H1 (cell line): ENCODE measurements at places on chromosomes 1 and 21. TPM values are rescaled to one million over a fixed set of nuclear protein-coding genes. Genes with fewer than 3 reads are reported as not detected.

DNA sequence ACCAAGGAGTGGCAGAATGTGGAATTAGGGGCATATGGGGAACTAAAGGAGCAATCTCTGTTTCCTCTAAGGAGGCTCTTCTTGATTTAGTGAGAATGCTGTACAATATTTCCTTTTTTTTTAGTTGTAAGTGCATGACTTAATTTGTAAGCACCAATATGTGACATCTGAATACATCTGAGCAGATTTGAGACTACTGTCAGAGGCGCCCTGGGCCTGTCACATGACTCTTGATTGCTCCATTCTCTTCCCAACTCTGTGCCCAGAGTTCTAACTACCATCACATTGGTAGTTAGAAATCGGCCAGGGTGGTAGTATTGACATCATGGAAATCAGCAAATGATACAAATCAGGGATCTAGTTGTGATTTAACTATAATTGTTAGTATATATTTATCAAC, 110.1 kb upstream of the LMO4 start:
- no peak for DNase-seq
- H3K27me3 ChIP-seq: no peaks in the 10 kb centered on the region
- H3K4me1 ChIP-seq: no peaks in the 10 kb centered on the region
- H3K4me3 ChIP-seq: no peak overlapping the region
- H3K27ac ChIP-seq: no peak overlapping the region
- H3K36me3 ChIP-seq: no peaks in the 10 kb centered on the region

DNA sequence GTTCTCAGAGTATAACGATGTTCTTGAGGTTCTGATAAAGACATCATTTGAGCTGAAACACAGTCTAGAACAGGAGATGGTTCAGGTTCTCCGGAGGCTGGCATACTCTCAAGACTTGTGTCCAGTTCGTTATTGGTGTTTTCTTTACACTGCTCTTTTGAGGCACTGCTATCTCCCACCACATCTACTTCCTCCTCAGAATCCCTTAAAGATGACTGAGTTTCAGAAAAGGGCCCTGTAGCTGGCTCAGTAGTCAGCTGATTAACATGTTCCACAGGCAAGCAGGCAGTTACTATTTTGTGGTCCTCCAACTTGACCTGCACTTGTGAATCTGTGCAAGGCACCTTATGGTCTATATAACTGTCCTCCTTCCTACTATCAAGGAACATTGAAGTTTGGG, 50.2 kb downstream of the ZZZ3 start:
- no peak overlapping the region for H3K4me3 ChIP-seq
- H3K4me1 ChIP-seq: peaks cover 6% of the 10 kb centered on the region; the same call in 1 of the 2 replicates
- no peak overlapping the region for H3K27ac ChIP-seq
- DNase-seq: no peak
- H3K27me3 ChIP-seq: no peaks in the 10 kb centered on the region

DNA sequence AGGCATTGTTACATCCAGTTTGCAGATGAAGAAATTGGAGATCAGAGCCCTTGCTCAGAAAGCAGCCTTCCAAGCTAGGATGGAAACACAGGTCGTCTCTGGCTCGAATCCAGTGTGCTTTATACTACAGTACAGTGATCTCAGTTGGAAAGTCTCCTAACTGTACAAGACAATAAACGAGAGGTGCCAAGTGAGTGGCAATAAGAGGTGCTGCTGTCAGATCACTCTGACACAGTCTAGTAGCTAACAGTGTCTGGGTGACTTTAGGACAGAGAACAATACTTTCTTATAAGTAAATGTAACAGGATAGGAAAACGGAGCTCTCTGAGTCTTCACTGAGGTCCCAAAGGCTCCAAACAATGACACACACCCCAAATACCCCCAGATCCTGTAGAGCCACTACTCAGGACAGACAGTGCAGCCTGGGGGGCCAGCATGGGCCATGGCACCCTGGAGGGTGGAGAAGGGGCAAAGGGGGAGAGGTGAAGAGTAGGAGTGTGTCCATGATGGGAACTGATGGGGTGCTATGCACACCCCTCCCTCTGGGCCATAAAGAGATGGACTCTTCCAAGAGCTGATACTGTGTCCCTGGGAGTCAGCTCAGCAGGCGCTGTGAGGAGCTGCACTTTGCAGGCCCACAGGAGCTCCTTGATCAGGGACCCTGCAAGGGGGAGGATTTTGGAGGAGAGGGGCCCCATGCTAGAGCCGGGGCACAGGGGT, 3.3 kb downstream of the SH3BGR start:
- no peak overlapping the region for H3K4me3 ChIP-seq
- H3K4me1 ChIP-seq: no peaks in the 10 kb centered on the region; the same call in 1 of the 2 replicates
- DNase-seq: no peak
- H3K27me3 ChIP-seq: no peaks in the 10 kb centered on the region

DNA sequence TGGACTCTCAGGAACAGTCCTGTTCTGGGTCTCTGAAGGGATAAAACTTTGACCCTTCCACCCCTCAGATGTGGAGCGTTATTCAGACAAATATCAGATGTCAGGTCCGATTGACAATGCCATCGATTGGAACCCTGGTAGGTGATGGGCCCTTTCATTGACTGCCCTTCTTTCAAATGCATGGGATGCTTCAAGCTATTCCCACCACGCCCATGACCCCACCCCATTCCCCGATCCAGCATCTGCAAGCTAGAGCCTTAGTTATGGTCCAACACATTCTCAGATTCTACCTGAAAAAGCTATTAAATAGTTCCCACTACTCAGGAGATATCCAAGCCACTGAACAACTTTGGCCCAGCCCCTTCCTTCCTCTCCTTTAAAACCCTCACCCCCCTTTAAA, 12.5 kb downstream of the POLR3GL start:
- peaks cover 18% of the 10 kb centered on the region for H3K4me1 ChIP-seq
- no peaks in the 10 kb centered on the region for H3K36me3 ChIP-seq
- DNase-seq: no peak
- no peak overlapping the region for H3K4me3 ChIP-seq
- no peak overlapping the region for H3K27ac ChIP-seq
- no peaks in the 10 kb centered on the region for H3K27me3 ChIP-seq

DNA sequence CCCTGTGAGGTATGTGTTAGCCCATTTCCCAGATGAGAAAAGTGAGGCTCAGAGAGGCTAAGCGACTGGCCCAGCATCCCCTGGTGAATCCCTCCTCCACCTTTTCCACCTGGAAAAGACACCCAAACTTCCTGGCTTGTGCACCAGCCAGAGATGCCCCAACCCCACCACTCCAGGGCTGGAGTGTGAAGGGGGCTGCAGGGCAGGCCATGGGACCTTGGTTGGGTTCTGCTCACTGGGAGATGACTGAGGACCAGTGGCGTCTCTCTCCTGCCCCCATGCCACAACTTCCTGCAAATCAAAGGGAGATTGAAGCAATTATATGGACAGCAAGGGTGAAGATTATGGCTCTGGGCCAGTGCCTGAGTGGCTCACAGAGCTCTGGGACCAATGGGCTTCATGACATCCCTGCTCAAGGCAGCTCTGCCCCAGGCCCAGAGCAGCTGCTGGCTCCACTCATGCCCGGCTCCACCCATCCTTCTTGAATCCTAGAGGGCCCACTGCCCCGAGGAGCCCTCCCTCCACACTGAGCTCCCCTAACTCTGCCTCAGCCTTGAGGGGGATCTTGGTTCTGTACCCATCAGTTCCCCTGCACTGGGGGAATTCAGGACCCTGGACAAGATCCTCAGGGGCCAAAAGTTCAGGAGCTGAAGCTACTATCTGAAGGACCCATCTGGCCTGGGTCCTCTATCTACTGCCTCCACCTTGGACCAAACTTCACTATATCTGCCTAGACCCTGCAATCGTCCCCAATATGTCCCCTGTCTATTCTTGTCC, 416.9 kb downstream of the PTPRU start:
- H3K36me3 ChIP-seq: no peaks in the 10 kb centered on the region
- H3K27me3 ChIP-seq: no peaks in the 10 kb centered on the region
- H3K27ac ChIP-seq: no peak overlapping the region
- H3K4me1 ChIP-seq: no peaks in the 10 kb centered on the region; the same call in 1 of the 2 replicates
- peak; percentile 28 for DNase-seq

DNA sequence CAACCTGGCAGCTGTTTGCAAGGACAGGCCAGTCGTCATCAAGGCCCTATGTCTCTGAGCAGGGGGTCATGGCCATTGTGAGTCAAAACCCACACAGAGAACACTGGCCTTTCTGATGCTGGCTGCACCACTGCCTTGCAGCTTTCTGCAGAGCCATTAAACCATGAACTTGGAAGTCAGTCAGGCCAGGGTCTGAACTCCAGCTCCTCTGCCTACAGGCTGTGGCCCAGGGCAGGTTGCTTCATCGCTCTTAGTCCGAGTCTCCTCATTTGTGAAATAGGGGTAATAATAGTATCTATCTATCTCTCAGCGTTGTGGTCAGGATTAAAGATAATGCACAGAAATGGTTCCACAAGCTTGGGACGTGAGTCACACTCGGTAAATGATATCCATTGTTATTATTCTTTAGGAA, 35.8 kb upstream of the HIVEP3 start:
- no peak overlapping the region for H3K27ac ChIP-seq
- no peak for DNase-seq
- H3K4me3 ChIP-seq: no peak overlapping the region
- no peaks in the 10 kb centered on the region for H3K36me3 ChIP-seq
- H3K4me1 ChIP-seq: peaks cover 2% of the 10 kb centered on the region; the same call in 1 of the 2 replicates

- peak; percentile 63 for DNase-seq
- no peak within 1 kb of the TSS for H3K27ac ChIP-seq
- H3K27me3 ChIP-seq: no peaks in the 10 kb centered on the region
Measured at GRCh38 chr1:163069142-163069541, at the start of gene RGS4. Gene RGS4 (plus strand): TSS chr1:163069361. CDS start chr1:163069485, 124 bp downstream.

GRCh38 chr1:182890927-182891610, 51.9 kb downstream of the DHX9 start:
- no peaks in the 10 kb centered on the region for H3K27me3 ChIP-seq
- DNase-seq: no peak
- no peaks in the 10 kb centered on the region for H3K4me1 ChIP-seq
- H3K27ac ChIP-seq: no peak overlapping the region

- peaks cover 2% of the 10 kb centered on the region; the same call in 1 of the 2 replicates for H3K4me1 ChIP-seq
- no peaks in the 10 kb centered on the region for H3K36me3 ChIP-seq
- H3K4me3 ChIP-seq: no peak overlapping the region
- no peaks in the 10 kb centered on the region for H3K27me3 ChIP-seq
Measured at GRCh38 chr1:228830954-228831481, 95.7 kb downstream of the RHOU start.

- no peaks in the 10 kb centered on the region for H3K4me1 ChIP-seq
- DNase-seq: no peak
- H3K4me3 ChIP-seq: no peak overlapping the region
Measured at GRCh38 chr1:5886140-5886483, 106.1 kb downstream of the NPHP4 start.

- H3K4me1 ChIP-seq: no peaks in the 10 kb centered on the region
Measured at GRCh38 chr1:231027136-231027925, 12.7 kb downstream of the FAM89A start.

GRCh38 chr1:198123133-198123532, 33.7 kb upstream of the NEK7 start:
- H3K27ac ChIP-seq: no peak overlapping the region
- no peaks in the 10 kb centered on the region for H3K4me1 ChIP-seq
- H3K36me3 ChIP-seq: no peaks in the 10 kb centered on the region
- no peak overlapping the region for H3K4me3 ChIP-seq

DNA sequence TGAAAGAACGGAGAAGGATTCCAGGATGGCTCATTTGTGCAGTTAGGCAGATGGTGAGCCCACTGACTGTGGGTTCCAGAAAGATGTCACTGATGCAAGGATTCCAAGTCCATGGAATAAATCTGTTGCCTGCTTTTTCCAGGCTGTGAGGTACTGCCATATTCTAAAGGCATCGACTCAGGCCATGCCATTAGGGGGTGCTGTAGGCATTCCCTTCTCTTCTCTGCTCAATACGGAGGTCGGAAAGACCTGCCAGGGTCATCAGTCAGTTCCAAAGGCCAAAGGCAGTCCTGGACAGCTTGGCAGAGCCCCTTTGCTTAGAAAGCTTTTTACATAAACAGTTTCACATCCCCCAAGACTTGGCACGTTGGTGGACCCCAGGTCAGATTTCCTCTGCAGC, 31.7 kb upstream of the TMEM125 start:
- H3K4me1 ChIP-seq: no peaks in the 10 kb centered on the region
- H3K27ac ChIP-seq: no peak overlapping the region
- peak; percentile 79 for DNase-seq
- no peaks in the 10 kb centered on the region for H3K27me3 ChIP-seq

DNA sequence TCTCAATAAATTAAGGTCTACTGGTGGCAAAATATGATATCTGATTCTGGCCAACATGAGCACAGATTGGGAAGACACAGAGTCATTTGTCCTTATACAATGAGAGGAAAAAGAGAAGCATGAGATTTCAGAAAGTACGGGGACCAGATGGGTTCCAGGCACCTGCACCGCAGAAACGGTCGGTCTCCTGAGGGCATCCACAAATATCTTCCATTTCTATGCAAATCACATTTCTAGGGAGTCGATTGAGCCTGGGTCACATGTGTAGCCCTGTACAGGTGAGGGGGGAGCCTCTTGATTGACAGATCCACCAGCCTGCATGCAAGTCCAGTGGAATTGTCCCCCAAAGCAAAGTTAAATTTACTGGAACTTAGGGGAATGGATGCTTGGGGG, 415.6 kb downstream of the NPHP4 start:
- H3K36me3 ChIP-seq: no peaks in the 10 kb centered on the region
- no peaks in the 10 kb centered on the region for H3K4me1 ChIP-seq
- H3K27me3 ChIP-seq: no peaks in the 10 kb centered on the region
- H3K27ac ChIP-seq: no peak overlapping the region
- no peak overlapping the region for H3K4me3 ChIP-seq

DNA sequence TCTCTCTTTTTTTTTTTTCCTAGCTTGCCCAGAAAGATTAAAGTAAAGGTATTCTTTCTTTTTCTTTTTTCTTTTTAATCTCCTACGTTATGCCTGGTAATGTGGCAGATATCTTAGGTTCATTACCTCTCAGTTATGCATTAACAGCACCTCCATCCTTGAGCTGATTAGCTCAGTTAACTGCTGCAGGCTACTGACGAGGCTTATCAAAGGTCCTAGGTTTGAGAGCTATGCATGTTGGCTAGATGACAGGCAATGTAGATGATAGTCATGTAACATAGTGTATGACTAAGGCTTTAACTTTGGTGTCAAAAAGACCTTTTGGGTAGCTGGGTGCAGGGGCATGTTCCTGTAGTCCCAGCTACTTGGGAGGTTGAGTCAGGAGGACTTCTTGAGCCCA, 53.7 kb upstream of the CACYBP start:
- no peak overlapping the region for H3K4me3 ChIP-seq
- H3K27me3 ChIP-seq: no peaks in the 10 kb centered on the region
- DNase-seq: no peak
- H3K36me3 ChIP-seq: peaks cover 22% of the 10 kb centered on the region; the same call in 1 of the 2 replicates

DNA sequence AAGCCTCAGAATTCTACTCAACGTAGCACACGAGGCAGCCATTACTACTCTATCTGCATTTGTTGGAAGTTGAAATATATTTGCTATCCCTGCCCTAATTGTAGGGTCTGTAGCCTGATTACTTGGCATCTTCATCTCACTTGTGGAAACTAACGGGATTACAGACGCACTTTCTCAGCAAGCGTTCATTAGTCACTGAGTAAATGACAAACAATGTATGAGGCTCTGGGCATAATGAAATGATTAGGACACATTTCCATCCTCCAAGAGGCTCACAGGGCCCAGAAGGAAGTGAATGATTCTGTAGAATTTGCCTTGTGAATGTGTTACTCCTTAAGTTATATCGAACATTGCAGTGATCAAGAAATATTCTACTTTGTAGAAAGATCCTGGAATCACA, 78.1 kb downstream of the KIF26B start:
- no peak overlapping the region for H3K27ac ChIP-seq
- H3K36me3 ChIP-seq: no peaks in the 10 kb centered on the region
- H3K4me3 ChIP-seq: no peak overlapping the region
- no peak for DNase-seq
- H3K4me1 ChIP-seq: peaks cover 6% of the 10 kb centered on the region
- no peaks in the 10 kb centered on the region for H3K27me3 ChIP-seq

Gene AKNAD1
- total RNA-seq: not detected in 2 replicates

Gene RIMKLA
- 5.8 TPM in 2 replicates for total RNA-seq

Gene CYP4Z1
- total RNA-seq: not detected in 2 replicates

Gene C1orf210
- 10.6 and 12.0 TPM in 2 replicates for total RNA-seq

Gene FAM76A
- total RNA-seq: 12.8 and 16.2 TPM in 2 replicates

Gene KLHDC9
- total RNA-seq: 4.0 and 6.5 TPM in 2 replicates

Gene SYT6
- 33.7 and 35.7 TPM in 2 replicates for total RNA-seq

Gene SLAMF1
- total RNA-seq: not detected in 2 replicates

Gene WNT3A
- total RNA-seq: 0.10 and 0.19 TPM in 2 replicates
